ENCODE measurements at places on chromosomes 2 and 18.

DNA sequence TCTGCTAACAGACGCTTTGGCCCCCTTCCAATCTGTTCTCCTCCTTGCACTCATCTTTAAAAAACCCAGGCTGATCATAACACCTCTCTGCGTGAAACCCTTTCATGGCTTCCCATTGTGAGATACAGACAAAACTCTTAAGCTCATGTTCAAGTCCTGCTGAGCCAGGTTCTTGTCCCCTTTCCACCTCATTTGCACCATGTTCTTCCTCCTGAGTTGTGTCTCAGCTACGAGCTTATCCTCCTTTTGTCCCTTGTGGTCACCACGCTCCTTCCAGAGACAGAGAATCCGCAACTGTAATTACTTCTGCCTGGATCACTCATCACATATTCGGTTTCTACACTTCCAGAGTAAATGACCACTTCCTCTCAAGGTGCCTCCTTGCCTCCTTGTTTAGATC lies 238.8 kb downstream of the ACTR3 start:
- no peak for DNase-seq

GRCh38 chr2:56522605-56523089 lies 338.9 kb downstream of the CCDC85A start:
- no peak for DNase-seq

GRCh38 chr2:226136739-226137138 lies 662.9 kb downstream of the IRS1 start:
- no peak for DNase-seq

DNA sequence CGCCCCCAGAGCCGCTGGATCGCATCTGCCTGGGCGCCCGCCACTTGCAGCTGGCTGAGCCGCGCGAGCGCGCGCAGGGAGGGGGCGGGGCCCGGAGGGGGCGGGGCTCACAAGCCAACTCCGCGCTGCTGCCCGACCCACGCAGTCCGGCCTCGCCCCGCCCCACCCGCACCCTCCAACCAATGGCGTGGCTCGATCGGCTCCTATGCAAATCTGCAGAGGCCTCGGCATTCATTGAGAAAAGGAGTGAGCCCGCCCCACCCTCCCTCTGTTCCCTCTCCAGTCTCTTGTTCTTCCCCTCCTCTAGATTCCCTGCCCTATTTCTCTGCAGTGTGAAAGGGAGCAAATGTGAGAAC lies at the start of gene ALK:
ALK (minus strand) TSS at position 27 of the 356 bp plus-strand sequence. CDS start 927 bp downstream, outside the sequence.
- peak; percentile 29 for DNase-seq

DNA sequence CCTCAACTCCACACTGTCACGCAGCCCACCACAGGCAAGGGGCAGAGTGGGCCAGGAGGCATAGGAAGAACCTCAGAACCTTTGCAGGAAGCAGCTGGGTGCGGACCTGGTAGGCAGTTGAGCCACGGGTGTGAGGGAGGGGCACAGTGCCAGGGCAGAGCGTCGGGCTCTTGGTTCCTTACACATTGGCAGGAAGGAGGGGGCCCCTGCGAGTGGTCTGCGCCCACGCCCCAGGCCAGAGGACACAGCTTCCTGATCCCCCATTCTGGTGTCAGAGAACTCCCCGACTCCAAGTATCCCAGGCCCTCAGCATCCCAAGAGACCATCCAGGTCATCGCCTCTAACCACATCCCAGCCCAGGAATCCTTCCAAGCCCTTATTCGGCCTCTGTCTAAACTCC lies 61.5 kb downstream of the TNS1 start:
- DNase-seq, result no peak

GRCh38 chr2:44573996-44574395 lies 212.2 kb downstream of the CAMKMT start:
- no peak for DNase-seq

GRCh38 chr2:219059725-219060682 lies 717 bp downstream of the IHH start:
- no peak for DNase-seq

GRCh38 chr2:7744827-7745226 lies 827.6 kb downstream of the RNF144A start:
- no peak for DNase-seq

DNA sequence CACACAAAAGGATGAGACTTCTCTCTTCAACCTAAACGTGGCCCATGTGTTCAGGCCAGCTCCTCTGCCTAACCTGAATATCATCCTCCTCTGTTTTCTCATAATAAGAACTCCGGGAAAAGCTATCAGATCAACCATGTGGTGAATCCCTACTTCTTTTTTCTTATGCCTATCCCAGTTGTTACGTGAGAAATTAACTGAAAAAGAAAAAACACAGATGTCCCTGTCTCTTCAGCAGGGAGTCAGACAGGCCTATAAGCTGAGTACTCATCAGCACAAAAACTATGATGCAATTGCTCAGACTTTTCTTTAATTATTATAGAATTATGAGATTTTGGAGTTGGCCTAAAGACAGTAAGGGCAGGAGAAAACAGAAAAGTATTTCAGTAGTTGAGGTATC lies 613.0 kb upstream of the FSHR start:
- no peak for DNase-seq

GRCh38 chr18:48136051-48136826 lies 205.8 kb upstream of the SMAD2 start:
- DNase-seq, result no peak

DNA sequence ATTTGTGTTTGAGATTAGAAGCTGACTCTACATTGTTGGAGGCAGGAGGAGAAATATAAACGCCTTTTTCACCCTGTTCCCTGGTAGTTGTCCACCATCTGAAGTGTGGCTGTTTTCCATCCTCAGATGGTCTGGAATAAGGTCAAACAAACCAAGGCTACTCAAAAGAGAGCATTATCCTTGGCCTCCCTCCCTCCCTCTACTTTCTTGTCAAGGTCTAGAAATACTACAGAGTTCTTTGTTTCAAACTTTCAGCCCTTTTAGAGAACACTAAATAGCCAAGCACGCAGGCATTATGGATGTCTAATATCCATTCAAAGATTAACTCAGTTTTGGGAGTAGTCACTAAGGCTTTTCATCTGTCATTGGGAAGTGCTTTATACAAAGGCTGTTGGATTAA lies 215.8 kb upstream of the ITGA4 start:
- no peak for DNase-seq

DNA sequence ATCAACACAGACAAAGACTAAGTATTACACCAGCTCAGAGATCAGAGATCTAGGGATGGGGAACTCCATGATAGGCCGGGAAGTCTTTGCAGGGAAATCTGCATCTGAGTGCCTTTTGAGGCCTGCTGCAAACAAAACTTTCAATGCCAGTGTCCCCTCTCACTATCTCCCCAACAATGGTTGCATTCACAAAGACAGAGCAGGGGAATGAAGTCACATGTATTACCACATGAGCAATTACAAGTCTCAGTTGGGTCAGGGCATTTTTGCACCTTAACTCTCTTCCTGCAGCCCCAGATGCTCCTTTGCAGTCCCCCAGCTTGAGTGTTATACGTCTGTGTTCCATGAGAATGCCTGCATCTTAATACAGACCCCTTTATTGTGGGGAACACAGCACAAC lies 1.8 kb upstream of the RNF144A start:
- no peak for DNase-seq

- no peak for DNase-seq
Observed at GRCh38 chr2:231050018-231050901, 6.4 kb upstream of the PSMD1 start.

DNA sequence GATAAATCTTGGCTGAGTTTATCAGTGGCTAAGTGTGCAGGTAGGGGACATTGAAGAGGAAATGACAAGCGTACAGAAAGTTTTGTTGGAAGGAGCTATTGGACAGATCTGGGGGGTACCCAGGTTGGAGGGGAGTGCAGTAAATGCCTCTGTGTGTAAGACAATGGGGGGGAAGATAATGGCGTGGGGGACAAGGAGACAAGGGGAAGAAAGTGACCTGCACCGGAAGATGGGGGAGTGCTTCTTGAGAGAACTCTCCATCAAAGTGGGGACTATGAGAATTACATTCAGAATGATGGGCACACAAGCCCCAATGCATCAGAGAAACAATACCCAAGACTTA lies 190.0 kb downstream of the ALPK2 start:
- no peak for DNase-seq

DNA sequence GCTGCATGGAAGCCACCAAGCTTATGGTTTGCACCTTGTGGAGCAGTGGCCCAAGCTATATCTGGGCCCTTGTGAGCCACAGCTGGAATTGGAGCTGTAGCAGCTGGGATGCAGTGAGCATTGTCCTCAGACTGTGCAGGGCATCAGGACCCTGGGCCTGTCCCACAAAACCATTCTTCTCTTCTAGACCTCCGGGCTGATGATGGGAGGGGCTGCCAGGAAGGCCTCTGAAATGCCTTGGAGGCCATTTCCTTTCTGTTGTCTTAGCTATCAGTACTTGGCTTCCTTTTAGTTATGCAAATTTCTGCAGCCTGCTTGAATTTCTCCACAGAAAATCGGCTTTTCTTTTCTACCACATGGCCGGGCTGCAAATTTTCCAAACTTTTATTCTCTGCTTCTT lies 46.4 kb upstream of the CSRNP3 start:
- no peak for DNase-seq

DNA sequence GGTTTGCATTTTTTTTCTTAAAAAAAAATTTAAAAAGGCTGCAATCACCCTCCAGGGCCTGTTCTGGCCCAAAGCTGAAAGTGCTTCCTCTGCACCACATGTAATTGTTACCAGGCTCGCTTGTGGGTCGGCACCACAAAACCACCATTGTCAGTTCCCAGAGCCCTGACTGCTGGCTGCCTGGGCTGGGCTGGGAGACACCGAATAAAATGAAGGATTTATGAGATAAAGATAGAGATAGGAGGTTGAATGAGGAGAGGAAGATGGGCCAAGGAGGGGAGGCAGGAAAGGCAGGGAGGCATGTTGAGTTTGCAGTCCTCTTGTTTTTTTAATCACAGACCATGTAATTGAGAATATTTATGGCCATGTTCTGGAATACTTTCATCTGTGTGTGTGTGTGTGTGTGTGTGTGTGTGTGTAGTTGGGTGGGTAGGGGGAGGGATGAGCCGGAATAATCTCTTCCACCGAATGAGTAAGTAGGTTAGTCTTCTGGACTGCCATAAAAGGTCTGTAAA lies 14.7 kb downstream of the NRP2 start:
- DNase-seq, result no peak

DNA sequence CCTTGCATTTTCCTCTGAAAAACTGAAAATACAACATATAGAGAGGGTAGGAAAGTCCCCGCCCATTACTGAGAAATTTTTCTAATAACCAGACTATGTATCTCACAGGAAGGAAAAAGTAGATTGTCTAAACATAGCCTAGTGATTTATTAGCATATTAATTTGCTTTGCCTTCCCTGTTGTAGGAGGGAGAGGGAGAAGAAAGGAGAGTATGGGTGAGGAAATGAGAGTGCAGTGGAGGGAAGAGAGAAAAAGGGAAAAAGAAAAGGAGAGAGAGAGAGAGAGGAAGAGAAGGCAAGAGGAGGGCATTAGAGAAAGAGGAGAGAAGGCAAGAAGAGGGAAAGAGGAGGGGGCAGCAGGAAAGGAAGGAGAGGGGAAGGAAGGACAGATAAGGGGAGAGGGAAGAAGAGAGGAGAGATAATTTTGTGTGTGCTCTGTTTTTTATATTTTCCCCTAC lies 3.6 kb upstream of the KYNU start:
- no peak for DNase-seq

DNA sequence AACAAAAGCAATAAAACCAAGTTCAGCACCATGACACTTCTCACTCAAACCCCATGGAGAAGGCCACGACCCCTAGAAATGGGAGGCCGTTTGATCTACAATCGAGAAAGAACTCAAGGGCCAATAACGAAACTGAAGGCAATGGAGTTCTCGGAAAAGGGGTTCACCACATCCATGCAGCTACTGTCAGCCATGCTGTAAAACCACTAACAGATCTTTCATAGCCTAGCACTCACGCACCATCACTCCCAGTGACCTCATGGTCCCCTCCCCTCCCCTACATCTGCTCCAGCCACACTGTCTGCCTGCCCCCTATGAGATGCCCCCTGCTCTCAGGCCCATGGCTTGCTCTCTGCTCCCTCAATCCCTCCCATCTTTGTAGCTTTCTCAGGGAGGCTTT lies 135.3 kb downstream of the TMEM163 start:
- DNase-seq, result no peak

- no peak for DNase-seq
Observed at GRCh38 chr2:127911737-127912136, 26.0 kb upstream of the AMMECR1L start.

- DNase-seq, result no peak
Observed at GRCh38 chr18:80154293-80154692, 45.2 kb downstream of the ADNP2 start.

GRCh38 chr18:35019933-35020332 lies 21.3 kb upstream of the MAPRE2 start:
- no peak for DNase-seq

- no peak for DNase-seq
Observed at GRCh38 chr2:176637486-176638166, 368.4 kb downstream of the MTX2 start.

GRCh38 chr2:7724336-7724735 lies 807.1 kb downstream of the RNF144A start:
- no peak for DNase-seq

DNA sequence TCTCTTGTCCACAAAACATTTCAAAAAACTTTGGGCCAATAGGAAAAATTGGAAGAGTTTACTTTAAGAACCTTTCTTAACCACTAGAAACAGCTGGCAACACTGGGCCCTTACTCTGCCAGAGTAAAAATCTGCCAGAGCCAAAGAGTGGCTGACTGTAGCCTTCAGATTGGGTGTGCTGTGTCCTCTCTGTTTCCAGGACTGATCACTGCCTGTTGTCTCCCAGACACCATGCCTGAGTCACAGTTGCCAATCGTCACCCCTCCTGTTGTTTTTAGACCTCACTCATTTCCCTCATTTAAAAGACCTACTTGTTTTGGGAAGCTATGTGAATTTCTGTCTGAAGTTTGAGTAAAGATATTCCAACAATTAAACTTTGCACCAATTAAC lies 159.1 kb downstream of the PPP1R1C start:
- DNase-seq, result no peak

DNA sequence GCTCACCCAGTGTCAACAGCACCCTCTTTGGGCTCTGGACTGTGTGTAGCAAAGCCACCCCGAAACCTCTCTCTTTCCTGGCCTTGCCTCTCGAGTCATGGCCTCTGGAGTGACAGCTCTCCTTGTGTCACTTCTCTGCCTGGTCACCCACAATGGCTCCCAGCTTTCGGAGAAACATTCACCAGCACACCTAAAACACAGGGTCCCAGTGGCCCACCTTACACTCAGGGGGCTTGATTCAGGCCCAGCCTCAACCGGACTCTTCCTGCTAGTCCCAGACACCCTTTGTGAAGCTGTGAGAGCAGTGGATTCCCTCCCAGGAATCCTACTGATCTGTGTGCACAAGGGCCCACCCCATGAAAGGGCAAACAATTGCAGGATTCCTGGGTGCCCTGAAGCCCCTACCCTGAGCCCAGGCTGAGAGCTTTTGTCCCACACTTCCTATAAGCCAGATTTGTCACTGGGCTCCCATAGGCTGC lies 137.2 kb upstream of the HAAO start:
- no peak for DNase-seq

- no peak for DNase-seq
Observed at GRCh38 chr2:232593982-232594381, 39.4 kb upstream of the EFHD1 start.

DNA sequence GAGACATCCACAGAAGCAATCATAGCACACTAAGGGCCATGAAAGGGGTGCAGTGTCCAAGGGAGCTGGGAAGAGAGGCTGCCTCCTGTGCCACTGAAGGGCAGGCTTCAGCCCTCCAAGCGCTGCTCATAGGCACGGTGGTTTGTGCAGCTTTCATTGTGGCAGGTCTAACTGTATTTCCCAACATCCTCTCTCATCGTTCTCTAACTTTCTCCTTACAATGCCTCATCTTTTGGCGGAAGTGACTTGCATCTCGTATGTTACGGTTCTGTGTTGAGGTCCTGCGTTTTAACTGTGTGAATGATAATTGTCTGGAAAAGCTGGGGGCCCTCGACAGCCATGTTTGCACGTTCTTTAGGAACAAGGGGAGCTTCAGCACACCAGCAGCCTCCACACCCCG lies 213.9 kb downstream of the GBX2 start:
- no peak for DNase-seq

Measured in stimulated activated CD4-positive, alpha-beta T cell treated with anti-CD3 and anti-CD28 coated beads, Interleukin-1b, Interleukin-23, amount 100 ng/mL, for 1 hour (primary cell).